Activated T-helper 1 cell treated with anti-CD3 and anti-CD28 coated beads, Interleukin-2, amount 50 U/mL, for 16 hours (primary cell): ENCODE measurements at places on chromosomes 6 and 20.

DNA sequence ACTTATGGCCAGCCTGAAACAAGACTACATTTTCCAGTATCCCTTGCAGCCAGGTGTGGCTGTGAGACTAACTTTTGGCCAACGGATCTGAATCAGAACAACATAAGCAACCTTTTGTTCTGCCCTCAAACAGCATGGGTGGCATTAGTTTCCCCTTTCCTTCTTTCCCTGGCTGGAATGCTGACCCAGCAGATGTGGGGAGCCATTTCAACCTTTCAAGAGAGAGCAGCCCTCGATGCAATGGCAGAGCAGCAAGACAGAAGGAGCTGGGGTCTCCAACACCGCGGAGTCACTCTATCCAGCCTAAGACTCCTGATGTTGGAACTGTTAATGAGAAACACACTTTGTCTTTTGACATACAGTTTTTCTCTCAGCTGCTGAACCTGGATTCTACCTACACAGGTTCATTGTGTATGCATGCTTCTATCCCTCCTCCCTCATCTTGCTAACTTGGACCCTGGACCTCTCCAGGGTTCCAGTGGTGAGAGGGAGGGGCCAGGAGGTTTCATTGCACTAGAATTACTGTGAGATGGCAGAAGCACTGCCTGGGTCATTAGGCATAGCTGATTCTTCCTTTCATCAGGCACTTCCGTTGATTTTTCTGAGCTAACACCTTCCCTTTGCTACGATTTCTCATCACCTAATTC, 28.8 kb upstream of the DDR1 start:
- no peak for DNase-seq

GRCh38 chr20:4973330-4974097, 27.8 kb downstream of the SLC23A2 start:
- DNase-seq, result no peak

- DNase-seq, result no peak
Measured at GRCh38 chr6:33840048-33840926, 36.5 kb upstream of the MLN start.

GRCh38 chr20:1894471-1894950, 696 bp upstream of the SIRPA start:
- no peak for DNase-seq

DNA sequence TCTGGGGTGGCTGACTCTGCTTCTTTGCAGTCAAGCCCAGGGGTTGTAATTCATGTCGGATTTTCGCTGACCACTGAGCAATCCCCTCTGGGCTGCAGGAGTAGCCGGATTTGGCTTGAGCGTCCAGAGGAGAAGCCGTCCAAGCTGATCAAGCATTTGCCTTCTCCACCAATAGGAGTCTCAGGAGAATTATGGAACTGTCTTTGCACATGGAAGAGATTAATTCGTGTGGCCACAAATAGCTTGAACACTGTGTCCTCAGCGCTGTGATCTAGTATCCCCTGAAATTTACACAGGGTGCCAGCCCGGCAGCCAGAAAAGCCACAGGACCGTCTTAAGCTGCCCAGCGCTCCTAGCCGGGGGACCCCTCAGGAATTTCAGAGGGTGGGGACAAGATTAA, 37.1 kb downstream of the EYA2 start:
- no peak for DNase-seq

DNA sequence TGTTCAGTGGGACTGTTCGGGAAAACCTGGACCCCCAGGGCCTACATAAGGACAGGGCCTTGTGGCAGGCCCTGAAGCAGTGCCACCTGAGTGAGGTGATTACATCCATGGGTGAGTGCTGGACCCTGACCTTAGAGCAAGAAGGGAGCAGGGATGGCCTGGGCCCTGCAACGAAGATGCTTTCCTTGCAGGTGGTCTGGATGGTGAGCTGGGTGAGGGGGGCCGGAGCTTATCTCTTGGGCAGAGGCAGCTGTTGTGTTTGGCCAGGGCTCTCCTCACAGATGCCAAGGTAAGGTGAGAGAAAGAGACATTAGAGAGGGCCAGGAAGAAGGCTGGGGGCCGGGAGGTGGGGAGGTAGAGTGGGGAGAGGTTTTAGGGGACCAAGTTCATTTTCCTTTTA, 6.4 kb downstream of the DLK2 start:
- no peak for DNase-seq

- no peak for DNase-seq
Measured at GRCh38 chr20:25253606-25254275, 5.9 kb downstream of the PYGB start.

DNA sequence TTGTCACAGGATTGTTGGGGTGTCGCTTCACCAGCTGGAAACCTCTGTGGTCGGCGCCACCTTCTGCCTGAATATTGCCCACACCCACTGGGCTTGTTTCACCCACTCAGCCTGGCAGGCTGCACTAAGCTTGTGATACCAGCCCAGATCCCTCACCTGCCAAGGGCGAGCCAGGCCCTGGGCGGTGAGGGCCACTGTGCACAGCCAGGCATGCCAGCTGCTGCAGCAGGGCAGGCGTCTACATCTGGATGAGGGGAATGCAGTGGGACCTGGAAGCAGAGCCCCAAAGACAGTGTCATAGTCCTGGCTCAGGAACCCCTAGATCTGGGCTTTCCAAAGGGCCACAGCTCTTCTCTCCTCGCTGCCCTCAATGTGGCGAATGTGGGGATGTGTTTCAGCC, 1307.5 kb downstream of the GRIK2 start:
- no peak for DNase-seq

GRCh38 chr6:169542491-169542890, 159.3 kb downstream of the WDR27 start:
- DNase-seq, result no peak

GRCh38 chr20:47347661-47348435, 8.7 kb downstream of the ZMYND8 start:
- DNase-seq, result no peak

DNA sequence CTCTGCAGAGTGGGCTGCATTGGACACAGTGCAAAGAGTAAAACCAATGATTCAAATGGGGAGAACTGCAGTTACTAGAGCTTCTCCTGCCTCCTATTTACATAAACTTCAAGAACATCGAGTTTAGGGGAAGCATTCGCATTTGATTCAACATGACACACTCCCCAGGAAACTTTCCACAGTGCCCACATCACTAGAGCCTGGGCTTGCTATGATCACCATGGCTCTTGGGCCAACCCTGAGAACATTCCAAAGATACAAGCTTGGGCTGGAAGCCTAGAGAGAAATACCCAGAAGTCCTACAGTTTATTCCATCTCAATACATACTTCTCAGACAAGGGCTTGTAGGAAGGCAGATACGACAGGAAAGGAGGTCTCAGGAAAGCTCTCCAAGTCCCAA, 337.9 kb downstream of the CD83 start:
- no peak for DNase-seq

- DNase-seq, result no peak
Measured at GRCh38 chr6:157240059-157240959, 83.0 kb downstream of the TMEM242 start.

GRCh38 chr6:149990212-149990660, 26.5 kb downstream of the ULBP1 start:
- no peak for DNase-seq

DNA sequence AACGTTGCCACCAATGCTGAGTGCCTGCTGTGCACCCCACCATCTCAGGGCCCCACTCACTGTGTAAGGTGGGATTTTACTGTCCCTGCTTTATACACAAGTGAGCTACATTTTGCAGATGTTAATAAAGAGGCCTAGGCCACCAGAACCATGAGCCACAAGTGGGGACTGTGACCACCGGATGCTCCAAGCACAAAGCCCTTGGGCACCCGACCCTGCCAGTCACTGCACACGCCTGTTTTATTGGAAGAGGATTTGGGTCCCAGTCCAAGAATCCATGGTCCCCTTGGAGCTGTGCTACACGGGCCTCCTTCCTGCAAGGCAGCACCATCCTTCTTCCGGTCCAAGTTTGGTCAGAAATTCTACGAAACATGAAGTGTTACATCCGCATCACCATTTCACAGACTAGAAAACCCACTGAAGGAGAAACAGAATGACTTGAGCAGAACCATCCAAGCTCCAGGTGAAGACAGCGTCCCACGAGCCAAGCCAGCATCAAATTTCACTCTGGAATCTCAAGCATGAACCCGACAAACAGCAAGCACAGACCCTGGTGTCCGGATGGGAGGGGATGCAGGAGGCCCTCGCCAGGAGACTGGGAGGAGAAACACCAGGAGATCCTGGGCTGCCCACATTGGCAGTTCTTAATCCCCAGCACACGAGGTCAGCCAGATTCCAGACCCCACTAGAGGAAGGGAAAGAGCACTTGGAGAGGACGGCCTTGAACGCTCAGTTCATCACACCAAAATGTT, 226.9 kb downstream of the DLL1 start:
- no peak for DNase-seq

GRCh38 chr20:54263116-54263690, 55.3 kb downstream of the PFDN4 start:
- DNase-seq, result no peak

DNA sequence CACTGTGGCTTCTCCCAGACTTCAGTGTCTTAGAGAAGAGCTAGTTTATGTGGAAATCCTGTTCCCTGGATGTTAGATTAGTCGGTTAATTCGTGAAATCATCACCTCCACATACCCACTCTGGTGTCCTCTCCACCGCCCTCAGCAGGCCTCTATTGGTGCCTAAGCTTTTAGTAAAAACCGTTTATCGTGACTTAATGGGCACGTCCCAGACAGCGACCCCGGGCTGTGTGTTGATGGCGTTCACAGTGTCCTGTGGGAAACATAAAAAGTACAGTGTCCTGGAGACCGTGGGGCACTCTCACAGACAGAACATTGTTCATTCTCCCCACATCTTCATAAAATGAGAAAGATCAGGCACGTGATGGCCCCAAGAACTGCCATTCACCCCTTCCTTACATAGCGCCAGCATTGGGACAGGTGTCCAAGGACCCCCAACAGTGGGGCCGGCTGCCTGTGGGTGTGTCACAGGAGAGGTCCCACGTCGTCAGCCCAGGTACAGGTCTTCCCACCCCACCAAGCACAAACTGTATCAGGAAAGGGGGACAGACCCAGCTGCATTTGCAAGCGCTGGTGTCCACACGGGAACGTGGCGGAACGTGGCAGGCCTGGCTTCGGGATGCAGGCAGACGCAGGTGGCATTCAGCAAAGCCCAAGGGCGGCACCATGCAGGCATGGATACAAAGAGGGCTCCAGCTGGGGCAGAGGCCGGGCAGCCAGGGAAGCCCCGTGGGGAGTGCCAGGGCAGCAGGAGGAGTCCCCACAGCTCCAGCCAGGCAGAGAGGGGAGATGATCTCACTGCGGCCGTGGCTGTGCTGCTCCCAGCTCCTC, 237.7 kb downstream of the DLL1 start:
- DNase-seq, result no peak

DNA sequence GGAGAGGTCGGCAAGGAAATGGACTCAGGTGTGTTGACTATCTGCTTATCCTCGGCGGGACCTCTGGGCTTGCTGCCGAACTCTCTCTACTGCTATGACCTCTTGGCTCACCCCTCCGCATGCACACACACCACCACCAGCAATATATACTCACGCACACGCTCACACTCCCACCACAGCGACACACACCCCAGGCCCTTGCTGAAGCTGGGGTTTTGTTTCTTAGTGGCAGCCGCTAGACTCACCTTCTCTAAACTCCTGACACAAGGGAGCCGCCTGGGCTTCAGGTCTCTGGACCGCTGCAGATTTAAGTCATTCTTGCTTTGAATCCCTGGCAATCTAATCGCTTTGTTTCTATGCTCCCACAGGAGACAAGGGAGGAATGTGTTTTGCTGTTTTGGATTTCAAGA, 59.4 kb upstream of the BACH2 start:
- DNase-seq, result no peak

DNA sequence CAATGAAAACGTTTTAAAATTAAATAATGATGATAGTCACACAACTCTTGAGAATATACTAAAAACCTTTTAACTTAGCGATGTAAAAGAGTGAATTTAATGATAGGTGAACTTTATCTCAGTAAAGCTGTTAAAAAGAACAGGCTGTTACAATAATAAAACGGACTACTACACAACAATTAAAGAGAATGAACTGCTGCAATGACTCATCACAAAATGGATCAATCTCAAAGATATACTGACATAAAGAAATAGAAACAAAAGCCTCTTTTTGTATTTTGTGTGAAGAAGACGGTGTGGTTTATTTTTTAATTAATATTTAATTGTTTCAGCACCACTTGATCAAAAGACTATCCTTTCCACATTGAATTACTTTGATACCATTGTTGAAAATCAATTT, 352.4 kb upstream of the GJE1 start:
- no peak for DNase-seq

- DNase-seq, result no peak
Measured at GRCh38 chr20:50562262-50562701, 52.1 kb downstream of the PTPN1 start.

DNA sequence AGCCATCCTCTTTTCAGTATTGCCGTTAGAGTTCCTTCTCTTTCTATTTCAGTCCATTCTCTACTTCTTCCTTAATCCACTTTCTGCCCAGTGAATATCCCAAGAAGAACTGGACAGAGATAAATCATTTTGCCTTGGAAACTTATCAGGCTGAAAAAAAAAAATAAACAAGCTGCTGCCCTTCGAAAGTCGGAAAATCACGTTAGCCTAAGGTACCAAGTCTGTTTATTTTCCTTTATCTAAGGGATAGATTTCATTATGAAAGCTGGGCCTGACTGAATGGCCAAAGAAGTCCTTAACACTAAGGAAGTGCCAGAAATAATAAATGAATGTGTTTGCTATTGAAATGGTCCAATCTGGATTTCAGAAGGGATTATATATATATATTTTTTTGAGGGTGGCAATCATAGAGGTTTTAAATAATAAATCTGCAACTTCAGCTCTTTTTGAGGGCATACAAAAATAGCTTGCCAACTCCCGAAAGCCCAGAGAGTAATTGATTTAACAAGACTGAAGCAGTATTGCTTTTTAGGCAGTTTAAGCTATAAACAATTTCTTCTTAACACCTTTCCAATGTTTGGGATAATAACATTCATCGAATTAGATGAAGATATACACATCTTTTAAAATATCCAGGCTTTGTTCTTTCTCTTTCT, 127.0 kb upstream of the STMND1 start:
- DNase-seq, result no peak

DNA sequence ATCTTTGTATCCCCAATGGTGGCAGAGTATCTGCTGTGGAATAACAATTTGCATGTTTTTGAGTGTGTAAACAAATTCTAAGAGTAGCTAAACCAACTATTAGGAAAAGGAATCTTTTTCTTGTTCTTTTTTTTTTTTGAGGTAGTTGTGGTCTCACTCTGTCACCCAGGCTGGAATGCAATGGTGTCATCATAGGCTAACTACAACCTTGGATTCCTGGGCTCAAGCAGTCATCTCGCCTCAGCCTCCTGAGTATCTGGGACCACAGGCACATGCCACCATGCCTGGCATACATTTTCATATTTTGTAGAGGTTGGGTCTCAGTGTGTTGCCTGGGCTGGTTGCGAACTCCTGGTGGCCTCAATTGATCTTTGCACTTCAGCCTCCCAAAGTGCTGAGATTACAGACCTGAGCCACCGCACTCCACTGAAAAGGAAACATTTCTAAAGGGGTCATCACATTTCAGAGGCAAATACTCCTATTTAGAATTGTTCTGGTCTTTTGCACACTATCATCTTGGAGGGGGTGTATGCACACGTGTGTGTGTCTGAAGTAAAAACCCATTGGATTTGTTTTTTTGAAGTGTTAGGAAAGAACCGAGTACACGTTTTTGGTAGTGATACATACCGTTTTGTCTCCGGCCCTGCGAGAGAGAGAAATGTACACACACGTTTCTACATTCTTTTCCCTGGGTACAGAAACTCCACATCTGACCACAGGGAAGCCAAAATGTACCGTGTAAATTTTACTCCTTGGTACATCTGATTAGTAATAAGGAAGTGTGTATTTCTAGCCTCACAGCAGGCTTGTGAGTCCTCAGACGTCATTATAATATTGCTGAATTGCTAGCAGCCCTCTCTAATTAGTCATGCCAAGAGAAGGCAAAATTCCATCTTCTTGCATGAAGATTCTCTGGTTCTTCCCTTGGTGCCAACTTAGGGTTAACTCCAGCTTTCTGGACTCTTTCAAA, 183.6 kb downstream of the JARID2 start:
- DNase-seq, result no peak
